ENCODE measurements at places on chromosomes 6 and 20. TPM values are rescaled to one million over a fixed set of nuclear protein-coding genes. Genes with fewer than 3 reads are reported as not detected.

PLN gene
- not detected for total RNA-seq

DNA sequence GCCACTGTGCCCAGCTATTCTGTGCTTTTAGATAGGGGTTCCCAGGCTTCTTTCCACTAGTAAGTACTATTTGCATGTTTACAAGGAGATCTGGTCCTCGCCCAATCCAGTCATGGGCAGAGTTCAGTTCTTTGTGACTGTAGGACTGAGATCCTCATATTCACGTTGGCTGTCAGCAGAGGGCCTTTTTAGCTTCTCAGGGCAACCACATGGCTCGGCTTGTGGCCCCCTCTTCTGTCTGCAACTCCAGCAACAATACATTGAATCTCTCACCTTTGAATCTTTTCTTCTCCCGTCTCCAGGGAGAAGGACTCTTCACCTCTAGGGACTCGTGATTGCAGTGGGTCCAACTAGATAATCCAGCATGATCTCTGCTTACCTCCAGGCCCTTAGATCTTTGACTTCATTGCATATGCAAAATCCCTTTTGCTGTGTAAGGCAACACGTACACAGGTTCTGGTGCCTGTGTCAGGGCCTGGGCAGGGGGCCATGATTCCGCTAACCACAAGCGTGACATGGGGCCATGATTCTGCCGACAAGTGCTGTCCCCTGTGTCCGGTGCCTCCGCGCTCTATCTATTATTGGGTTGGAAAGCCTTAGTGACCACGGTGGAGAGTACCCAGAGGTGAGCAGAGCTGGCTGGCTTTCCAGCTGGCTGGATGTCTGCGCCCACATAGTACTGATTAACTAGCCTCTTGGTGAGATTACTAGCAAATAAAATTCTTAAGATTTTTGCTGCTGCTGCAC lies 5.1 kb downstream of the CCR6 start:
- H3K27ac ChIP-seq: no peak overlapping the region
- H3K27me3 ChIP-seq: no peaks in the 10 kb centered on the region
- no peaks in the 10 kb centered on the region for H3K36me3 ChIP-seq
- H3K4me1 ChIP-seq: no peaks in the 10 kb centered on the region
- DNase-seq: no peak

GRCh38 chr20:3123542-3123941 lies 36.1 kb downstream of the FASTKD5 start:
- H3K4me1 ChIP-seq: peaks cover 15% of the 10 kb centered on the region
- H3K27ac ChIP-seq: no peak overlapping the region
- no peaks in the 10 kb centered on the region for H3K27me3 ChIP-seq
- no peak overlapping the region for H3K4me3 ChIP-seq
- DNase-seq: no peak

STX11 gene
- 4.7 TPM for total RNA-seq

DNA sequence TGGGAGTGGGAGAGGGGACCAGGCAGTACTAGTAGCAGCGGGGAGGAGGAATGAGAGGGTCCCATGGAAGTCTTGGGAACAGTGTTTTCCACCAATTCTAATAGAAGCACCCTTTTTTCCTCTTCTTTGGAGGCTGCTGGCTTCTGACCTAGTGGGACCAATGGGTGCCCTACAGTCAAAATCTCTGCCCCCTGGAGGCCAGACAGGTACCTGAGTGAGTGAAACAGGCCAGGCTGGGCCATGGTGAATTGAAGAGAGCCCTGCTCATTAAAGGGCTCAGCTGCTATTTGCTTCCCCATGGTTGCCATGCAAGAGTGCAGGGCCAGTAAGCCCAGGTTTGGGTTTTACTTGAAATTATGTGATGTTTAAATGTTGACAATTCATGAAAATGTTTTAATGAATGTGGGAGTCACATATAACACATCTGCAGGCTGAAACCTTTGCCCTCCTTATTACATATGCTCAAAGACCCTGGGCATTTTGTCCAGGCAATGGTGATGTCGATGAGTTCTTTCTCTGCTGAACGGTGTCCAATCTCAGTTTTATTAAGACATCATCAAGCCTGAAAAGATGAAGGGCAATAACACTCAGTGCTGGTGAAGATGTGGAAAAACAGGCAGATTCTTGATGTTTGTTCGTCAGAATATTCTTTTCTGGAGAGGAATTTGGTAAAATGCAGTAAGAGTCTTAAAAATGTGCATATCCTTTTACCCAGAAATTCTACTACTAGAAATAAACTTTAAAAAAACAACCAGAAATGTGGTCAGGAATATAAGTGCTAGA lies 42.3 kb upstream of the OCSTAMP start:
- no peaks in the 10 kb centered on the region for H3K4me1 ChIP-seq
- no peak overlapping the region for H3K27ac ChIP-seq
- H3K27me3 ChIP-seq: no peaks in the 10 kb centered on the region
- H3K36me3 ChIP-seq: no peaks in the 10 kb centered on the region
- no peak overlapping the region for H3K4me3 ChIP-seq

- H3K27me3 ChIP-seq: no peaks in the 10 kb centered on the region
- H3K4me1 ChIP-seq: peaks cover 21% of the 10 kb centered on the region
- H3K4me3 ChIP-seq: no peak overlapping the region
- no peaks in the 10 kb centered on the region for H3K36me3 ChIP-seq
- H3K27ac ChIP-seq: no peak overlapping the region
- peak; percentile 78 for DNase-seq
Measured at GRCh38 chr6:138588805-138589434, 89.6 kb upstream of the NHSL1 start.

- peaks cover 2% of the 10 kb centered on the region for H3K36me3 ChIP-seq
- H3K4me1 ChIP-seq: peaks cover 47% of the 10 kb centered on the region
- H3K27ac ChIP-seq: no peak overlapping the region
- H3K4me3 ChIP-seq: no peak overlapping the region
Measured at GRCh38 chr6:111681860-111682259, 76.2 kb upstream of the TRAF3IP2 start.

GRCh38 chr20:9139106-9139833 lies 70.4 kb downstream of the PLCB4 start:
- H3K4me1 ChIP-seq: no peaks in the 10 kb centered on the region
- no peak overlapping the region for H3K4me3 ChIP-seq
- H3K36me3 ChIP-seq: no peaks in the 10 kb centered on the region
- no peaks in the 10 kb centered on the region for H3K27me3 ChIP-seq
- DNase-seq: no peak

GRCh38 chr20:24986436-24987015 lies 6.0 kb downstream of the APMAP start:
- H3K4me3 ChIP-seq: no peak overlapping the region
- H3K27me3 ChIP-seq: no peaks in the 10 kb centered on the region
- H3K36me3 ChIP-seq: no peaks in the 10 kb centered on the region
- H3K27ac ChIP-seq: no peak overlapping the region
- peaks cover 5% of the 10 kb centered on the region for H3K4me1 ChIP-seq

ABCF1 gene
- total RNA-seq: 60.3 TPM

- H3K4me3 ChIP-seq: no peak overlapping the region
- peaks cover 10% of the 10 kb centered on the region for H3K4me1 ChIP-seq
- H3K27me3 ChIP-seq: no peaks in the 10 kb centered on the region
- H3K27ac ChIP-seq: no peak overlapping the region
Measured at GRCh38 chr20:10497791-10498190, 62.7 kb downstream of the SLX4IP start.

WFDC9 gene
- not detected for total RNA-seq

DNA sequence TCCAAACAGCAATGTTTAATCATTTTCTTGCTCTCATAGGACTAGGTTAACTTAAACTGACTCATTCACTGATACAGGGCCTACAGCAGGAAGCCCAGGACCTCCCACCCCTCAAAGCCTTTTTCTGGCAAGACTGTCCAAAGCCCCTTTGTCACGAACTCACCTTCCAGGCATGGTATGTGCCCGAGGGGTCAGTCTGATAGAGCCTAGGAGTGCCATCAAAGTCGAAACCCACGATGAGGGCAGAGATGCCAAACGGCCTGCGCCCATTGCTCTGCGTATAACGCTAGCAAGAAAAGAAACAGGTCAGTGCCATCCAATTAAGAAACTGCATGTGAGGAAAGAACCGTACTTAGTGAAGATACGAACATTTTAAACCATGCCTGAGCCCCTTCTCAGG lies 4.3 kb downstream of the PSMA7 start:
- peaks cover 40% of the 10 kb centered on the region for H3K36me3 ChIP-seq
- H3K27me3 ChIP-seq: no peaks in the 10 kb centered on the region
- no peak for DNase-seq
- H3K4me1 ChIP-seq: no peaks in the 10 kb centered on the region
- H3K27ac ChIP-seq: no peak overlapping the region

DNA sequence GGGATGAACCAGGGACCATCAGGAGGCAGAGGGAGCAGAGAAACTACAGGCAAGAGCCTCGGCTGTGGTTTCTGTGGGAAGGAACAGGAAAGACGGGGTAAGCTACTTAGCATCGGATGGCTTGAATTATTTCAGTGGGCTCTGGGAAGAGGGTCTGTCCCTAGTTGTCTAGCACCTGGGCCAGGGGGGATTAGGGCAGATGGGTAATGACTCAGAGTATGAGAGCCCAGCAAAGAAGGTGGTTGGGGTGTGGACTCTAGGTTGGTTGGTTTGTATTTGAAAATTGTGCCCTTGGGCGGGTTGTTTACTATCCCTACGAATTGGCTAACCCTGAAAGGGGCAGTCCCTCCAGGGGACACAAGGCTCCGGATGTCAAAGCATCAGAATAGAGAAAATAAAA lies 148.5 kb upstream of the TAB2 start:
- no peak overlapping the region for H3K4me3 ChIP-seq
- H3K27me3 ChIP-seq: peaks cover 3% of the 10 kb centered on the region
- no peaks in the 10 kb centered on the region for H3K36me3 ChIP-seq
- H3K27ac ChIP-seq: no peak overlapping the region
- DNase-seq: no peak

- H3K27ac ChIP-seq: no peak overlapping the region
- no peaks in the 10 kb centered on the region for H3K4me1 ChIP-seq
- no peak for DNase-seq
- H3K4me3 ChIP-seq: no peak overlapping the region
Measured at GRCh38 chr20:13147971-13148370, 73.1 kb upstream of the ISM1 start.

- H3K36me3 ChIP-seq: no peaks in the 10 kb centered on the region
- H3K4me1 ChIP-seq: peaks cover 8% of the 10 kb centered on the region
- H3K27ac ChIP-seq: no peak overlapping the region
- H3K27me3 ChIP-seq: peaks cover 1% of the 10 kb centered on the region
Measured at GRCh38 chr20:9981829-9982228, 53.0 kb upstream of the ANKEF1 start.

DNA sequence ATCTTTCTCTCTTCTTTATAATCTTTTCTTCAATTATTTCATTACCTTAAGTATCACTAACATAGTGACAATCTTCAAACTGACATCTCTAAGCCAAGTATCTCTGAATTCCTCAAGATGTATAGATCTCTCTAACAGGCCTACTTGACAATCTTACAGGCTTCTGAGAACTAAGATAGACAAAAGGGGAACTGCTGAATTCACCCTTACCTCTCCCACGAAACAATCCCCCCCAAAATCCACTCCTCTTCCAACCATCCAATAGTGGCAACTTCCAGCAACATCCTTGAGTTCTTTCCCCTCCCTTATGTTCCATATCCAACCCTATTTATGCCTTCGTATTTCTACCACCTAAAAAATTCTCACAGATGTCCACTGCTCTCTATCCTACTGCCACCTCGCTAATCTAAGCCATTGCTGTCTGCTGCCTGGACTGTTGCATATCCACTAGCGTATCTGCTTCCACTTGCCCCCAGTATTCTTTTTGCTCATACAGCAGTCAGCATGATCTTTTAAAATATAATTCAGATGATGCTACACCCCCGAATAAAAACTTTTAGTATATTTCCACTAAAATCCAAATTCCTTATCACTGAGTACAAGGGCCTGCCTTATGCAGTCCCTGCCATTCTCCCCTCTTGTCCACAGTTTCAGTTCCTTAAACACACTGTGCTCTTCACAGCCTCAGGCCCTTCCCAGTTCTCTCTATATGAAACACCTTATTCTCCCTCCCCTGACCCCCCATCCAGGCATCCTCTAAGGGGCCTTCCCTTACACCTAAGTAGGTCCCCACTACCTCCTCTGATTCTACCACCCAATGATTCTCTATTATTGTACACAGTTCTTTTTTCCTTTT lies 8.0 kb downstream of the REPS1 start:
- H3K4me1 ChIP-seq: no peaks in the 10 kb centered on the region
- DNase-seq: no peak
- H3K27me3 ChIP-seq: no peaks in the 10 kb centered on the region
- H3K4me3 ChIP-seq: no peak overlapping the region
